Activated CD4-positive, alpha-beta T cell treated with anti-CD3 and anti-CD28 coated beads, Interleukin-2, amount 50 U/mL, for 4 hours (primary cell): ENCODE measurements at places on chromosomes 3 and 15.

DNA sequence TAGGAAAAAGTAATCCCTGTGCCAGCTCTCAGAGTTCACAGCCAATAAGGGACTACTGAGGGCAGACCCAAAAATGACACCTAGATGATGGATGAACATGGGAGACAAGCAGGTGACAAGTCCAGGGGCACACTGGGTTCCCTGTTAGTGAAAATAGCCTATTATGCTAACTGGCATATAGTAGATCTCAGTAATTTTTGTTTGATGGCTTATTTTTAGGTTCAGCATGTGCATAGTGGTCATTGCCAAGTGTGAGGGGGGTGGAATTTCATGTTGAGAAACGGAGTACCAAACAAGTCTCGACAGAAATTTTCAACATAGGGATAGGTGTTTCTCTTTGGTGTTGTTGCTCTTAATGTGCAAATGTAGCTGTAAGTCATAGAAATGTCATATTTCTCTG lies 6.4 kb upstream of the ITGB5 start:
- DNase-seq: no peak

- DNase-seq: no peak
These were observed 115.7 kb upstream of the BFSP2 start for GRCh38 chr3:133283958-133284807.

DNA sequence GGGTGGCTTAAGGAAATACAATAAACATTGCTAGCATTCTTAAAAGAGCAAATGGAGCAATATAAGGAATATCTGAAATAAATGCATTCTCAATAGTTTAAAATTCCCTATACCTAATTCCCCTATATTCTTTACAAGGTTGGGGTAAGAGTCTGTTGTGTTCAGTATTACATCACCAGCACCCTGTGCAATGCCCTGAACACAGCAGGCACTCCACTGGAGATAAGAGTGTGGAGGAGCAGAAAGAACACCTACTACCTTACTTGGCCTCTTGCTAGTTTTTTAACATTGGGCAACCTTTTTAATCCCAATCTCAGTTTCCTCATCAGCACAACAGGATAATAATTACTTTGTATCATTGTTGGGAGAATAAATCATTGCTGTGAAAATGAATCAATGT lies 140.2 kb upstream of the PLXND1 start:
- no peak for DNase-seq

DNA sequence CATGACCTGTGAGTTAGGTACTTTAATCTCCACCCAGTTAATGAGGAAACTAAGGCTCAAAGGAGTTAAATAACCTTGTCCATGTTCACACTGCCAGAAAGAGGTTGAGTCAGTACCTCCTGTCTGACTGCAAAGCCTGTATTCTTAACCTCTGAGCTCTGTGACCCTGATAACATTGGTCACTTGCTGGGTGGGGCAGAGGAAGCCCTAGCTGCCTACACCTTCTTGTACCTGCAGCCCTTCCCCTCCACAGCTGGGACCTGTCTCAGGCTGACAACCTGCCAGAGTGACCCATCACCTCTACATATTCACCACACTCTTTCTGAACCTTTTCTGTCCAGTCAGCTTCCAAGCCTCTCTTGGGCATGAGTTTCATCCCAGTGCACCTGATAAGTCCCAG lies 106.1 kb upstream of the HES1 start:
- DNase-seq: no peak

GRCh38 chr15:86178845-86179244 lies 99.2 kb downstream of the AGBL1 start:
- no peak for DNase-seq

- DNase-seq: no peak
These were observed 32.0 kb upstream of the COPB2 start for GRCh38 chr3:139421460-139421859.

- DNase-seq: no peak
These were observed 407.3 kb downstream of the NAALADL2 start for GRCh38 chr3:175266478-175266877.

DNA sequence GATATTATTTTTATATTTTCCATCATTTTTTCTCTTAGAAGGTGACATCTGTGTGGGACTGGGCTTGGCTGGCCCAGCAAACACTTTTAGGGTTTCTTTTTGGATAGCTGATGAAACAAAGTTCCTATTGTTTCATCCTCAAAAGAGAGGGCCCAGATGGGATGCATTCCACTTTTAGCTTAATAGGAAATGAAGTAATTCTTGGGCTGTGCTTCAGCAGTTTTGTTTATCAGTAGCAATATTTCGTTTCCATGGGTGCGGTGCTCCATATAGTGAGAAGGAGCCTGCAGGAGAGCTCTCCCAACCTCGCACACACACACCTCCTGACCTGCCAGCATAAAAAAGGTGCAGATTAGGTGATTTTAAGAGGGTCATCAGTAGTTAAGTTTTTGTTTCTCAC lies 147.5 kb downstream of the AKAP13 start:
- no peak for DNase-seq
